Hepatic stellate cell (primary cell): ENCODE measurements at places on chromosomes 7 and 10.

GRCh38 chr10:68871731-68872342, 29.3 kb upstream of the DDX50 start:
- DNase-seq = no peak

GRCh38 chr7:128919241-128919640, 8.7 kb upstream of the KCP start:
- DNase-seq = no peak

GRCh38 chr7:24609570-24609969, 36.3 kb downstream of the PALS2 start:
- no peak for DNase-seq

DNA sequence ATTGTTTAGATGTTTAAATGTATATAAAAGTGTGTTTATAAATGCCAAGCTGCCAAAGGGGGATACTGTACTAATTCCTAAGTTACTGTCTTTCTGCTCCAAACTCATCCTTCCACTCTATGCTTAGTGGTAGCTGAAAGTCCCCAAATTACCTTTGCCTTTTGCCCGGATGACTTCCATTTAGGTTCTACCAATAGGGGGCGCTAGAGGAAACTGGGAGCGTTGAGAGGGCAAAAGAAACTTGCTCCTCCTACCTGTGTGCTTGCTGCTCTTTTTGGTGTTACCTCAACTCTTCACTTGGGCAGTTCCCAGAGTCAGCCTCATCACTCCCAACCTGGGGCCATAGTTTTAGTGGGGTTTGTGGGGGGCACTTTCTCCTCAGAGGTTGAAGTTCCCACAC, 5.9 kb upstream of the OR2A25 start:
- DNase-seq = no peak

GRCh38 chr7:108109221-108109908, 20.8 kb downstream of the LAMB4 start:
- no peak for DNase-seq

DNA sequence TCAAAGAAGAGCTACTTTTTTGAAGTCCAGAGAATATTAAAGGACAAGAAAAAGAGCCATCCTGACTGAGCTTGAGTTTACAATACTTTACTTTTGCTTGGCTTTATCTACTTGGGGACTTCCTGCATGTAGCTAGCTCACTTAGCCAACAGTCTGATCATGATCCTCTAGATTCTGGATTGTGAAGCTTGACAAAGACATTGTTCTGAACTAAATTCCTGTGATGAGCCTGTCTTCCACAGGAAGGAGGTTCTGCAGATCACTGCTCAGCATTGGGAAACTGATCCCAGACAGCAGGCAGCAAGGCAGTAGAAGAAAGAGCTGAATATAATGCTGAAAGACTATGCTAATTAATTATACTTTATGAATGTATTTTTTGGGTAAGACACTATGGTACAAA, 296.4 kb downstream of the DGKB start:
- DNase-seq = no peak

GRCh38 chr7:4523219-4523618, 158.9 kb upstream of the FOXK1 start:
- DNase-seq = no peak

- DNase-seq = no peak
Measured at GRCh38 chr10:129442866-129443265, 24.2 kb upstream of the MGMT start.

DNA sequence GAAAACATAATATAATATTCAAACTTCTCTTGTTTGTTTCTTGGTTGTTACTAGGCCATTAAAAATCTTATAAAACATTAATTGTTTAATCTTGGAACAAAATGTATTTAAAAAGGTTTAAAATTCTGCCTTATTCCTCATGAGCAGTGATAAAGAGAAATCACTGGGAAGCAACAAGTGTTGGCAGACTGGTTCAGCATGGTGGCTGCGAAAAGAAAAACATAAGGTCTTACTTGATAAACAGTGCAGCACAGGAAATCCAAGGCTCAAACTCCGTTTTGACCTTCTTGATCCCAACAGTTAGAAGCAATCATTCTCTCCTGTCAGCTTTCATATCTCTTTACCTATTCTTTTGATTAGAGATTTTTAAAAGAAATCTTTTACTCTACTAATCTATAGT, 530.8 kb downstream of the CNTNAP2 start:
- DNase-seq = no peak
